ENCODE measurements at places on chromosomes 6 and 20. TPM values are rescaled to one million over a fixed set of nuclear protein-coding genes. Genes with fewer than 3 reads are reported as not detected.

Gene GRIK2
- 1.2 TPM for total RNA-seq

Gene BPI
- total RNA-seq = 0.72 TPM

Gene MYCT1
- 6.8 TPM for total RNA-seq

Gene OXT
- total RNA-seq = 0.46 TPM

Gene PDYN
- total RNA-seq = not detected

Gene PTPRT
- 45.0 TPM for total RNA-seq

DNA sequence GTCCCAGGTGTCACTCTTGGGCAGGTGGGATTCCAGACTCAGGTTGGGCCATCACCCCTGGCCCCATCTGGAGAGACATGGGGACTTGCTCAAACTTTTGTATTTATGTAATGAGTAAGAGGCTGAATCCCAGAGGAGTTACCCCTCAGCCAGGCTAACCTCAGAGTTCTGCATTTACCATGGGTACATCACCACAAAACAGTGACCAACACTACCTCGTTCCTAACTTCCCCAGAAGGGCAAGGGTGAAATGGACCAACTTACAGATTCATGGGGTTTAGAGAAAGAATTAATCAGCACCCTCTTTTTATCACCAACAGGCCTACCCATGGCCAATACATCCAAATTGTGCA, 259.9 kb upstream of the MARCKS start:
- no peak for DNase-seq

- no peak for DNase-seq
Observed at GRCh38 chr20:59752101-59752586, 147.8 kb downstream of the PHACTR3 start.

DNA sequence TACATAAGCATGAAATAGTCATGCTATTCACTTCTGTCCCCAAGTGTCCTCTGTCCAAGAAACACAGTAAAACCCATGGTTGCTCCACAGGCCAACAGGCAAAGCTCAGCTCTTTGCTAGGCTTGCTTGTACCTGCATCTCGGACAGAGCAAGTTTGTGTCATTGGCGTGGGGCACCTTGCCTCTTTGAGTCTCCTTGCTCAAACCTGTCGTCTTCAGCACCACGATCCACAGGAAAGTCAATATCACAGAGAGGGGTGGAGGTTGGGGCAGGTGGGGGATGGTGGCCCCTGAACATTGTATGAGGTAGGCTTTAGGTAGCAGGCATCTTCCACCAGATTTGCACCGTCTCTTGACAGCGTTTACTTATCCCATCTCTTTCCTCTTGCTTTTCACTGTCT, 4.1 kb upstream of the TMEM14B start:
- no peak for DNase-seq

DNA sequence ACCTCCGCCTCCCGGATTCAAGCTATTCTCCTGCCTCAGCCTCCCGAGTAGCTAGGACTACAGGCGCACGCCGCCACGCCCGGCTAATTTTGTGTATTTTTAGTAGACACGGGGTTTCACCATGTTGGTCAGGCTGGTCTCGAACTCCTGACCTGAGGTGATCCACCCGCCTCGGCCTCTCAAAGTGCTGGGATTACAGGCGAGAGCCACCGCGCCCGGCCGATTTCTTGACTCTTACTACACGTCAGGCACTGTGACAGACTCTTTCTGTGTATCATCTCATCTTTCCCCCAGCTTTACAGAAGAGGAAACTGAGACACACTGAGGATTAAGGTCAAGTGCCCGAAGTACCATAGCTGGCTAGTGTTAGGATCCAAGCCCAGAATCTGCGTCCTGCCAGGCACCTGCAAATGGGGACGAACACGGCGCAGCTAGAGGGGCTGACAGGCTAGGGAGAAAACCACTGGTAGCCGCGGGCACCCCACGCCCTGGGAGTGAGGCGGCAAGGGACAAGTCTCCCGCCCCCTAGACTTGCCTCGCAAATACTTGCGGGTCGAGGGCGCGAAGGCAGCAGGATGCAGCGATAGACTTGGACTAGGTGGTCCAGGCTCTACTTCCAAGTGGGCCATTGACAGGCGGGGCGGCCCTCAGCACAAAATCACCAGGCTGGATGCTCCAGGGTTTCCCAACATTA, 1.1 kb upstream of the TAF8 start:
- no peak for DNase-seq

DNA sequence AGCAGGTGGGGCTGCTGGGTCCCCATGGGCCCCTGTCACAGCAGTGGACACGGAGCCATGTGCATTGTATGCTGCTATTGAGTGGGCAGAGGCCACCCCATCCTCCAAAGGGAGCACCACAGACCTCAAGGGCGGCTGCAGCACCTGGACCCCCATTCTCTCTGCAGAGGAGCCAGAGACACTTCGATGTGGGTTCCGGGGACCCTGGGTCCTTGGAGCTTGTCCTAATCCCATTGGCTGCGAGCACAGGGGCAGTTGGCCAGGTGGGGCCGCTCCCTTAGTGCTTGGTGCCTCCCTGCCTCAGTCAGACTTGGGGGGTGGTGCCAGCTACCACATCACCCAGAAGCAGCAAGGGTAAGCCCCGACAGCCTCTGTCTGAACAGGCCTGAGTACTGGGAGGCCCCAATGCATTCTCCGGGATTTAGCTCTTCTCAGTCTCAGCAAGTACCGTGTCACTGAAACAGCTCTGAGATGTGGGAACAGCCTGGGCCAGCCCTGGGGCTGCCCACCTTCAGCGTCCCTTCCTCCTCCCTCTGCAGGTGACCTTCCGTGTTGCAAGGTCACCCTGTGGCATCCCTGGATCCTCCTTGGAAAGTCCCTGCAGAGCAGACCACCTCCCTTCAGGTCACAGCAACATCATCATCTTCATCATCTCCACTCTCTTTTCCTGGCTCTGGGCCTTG, 73.9 kb downstream of the GINS1 start:
- no peak for DNase-seq
